ENCODE measurements at places on chromosomes 5 and 9.

DNA sequence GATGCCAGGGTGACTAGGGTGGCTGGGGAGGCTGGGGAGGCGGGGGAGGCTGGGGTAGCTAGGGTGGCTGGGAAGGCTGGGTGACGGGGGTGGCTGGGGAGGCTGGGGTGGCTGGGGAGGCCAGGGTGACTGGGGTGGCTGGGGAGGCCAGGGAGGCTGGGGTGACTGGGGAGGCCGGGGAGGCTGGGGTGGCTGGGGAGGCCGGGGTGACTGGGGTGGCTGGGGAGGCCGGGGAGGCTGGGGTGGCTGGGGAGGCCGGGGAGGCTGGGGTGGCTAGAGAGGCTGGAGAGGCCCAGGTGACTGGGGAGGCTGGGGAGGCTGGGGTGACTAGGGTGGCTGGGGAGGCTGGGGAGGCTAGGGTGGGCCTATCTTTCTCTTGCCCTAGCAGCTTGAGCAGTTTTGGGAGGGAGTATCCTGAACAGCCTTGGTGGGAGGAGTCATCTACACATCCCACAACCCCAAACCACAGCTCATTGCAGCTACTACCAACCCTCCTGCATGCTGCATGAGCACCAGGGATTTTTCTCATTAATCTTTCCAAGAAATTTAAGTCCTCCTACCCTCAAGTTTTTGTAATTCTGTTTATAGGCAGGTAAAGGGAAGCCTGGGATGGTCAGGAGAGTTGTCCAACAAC is 203.2 kb upstream of the IRX1 start:
- no peak for DNase-seq

DNA sequence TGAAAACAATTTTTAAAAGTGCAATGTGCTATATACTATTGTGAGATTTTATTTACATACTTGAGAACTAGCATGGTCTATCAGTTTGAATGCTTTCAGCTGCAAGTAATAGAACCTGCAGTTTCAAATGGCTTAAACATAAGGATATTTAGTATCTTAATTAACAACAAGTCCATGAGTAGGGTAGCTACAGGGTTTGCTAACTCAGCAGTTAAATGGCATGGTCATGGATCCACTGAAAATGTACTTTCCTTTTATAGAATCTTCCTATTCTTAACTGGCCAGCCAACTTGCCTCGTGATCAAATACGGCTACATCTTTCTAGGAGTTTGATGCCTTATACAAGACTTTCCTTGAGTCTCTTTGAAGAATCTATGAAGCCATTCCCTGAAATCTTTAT is 452.8 kb upstream of the SEMA6A start:
- no peak for DNase-seq

- DNase-seq: no peak
These were observed 225.7 kb downstream of the CACNA1B start for GRCh38 chr9:138103111-138103848.

DNA sequence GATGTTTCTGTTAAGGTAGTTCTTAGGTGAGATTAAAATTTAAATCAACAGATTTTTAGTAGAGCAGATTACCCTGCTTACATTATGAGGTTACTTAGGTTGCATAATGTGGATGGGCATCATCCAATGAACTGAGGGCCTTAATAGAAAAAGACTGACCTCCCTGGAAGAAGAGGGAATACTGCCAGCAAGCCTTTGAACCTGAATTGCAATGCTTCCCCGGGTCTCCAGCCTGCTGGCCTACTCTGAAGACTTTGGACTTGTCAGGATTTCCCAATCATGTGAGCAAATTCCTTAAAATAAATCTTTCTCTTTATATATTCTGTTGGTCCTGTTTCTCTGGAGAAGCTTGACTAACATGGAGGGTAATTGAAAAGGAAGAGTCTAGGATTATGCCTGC is 542.1 kb upstream of the ARRDC3 start:
- DNase-seq: no peak

GRCh38 chr5:87127426-87127825 is 140.3 kb upstream of the RASA1 start:
- no peak for DNase-seq

DNA sequence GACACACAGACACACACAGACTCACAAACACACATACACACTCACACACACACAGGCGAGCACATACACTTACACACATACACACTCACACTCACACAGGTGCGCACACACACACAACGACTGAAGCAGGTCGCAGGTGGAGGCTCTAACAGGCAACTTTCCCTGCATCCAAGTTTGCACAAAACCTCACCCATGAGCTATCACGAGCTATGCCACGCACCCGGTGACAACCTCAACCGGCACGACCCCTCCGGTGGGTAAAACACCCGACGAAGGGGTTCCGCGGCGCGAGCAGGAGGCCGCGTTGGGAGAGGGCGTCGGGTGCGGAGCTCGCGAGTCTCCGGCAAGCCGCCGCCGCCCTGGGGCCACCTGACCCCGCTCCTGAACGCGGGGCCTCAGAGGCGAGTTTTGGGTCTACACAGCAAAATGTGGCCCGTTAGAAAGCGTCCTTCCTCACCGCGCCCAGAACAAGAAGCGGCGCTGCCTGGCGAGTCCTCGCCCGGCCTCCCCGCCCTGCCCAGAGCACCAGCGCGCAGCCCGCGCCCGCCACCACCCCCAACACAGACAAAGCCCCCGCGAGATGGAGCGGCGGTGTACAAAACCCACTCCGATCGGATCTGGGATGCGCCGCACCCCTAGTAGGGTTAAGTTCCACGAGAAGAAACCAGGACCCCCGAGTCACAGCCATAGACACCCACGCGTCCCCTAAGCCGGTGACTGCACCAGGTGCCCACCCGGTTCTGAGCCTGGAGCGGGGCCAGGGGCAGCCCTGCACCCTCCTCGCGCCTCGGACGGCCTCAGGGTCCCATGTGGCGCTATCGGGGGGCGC is 665 bp downstream of the SLC6A3 start:
- no peak for DNase-seq

GRCh38 chr5:102762562-102763227 is 7.6 kb downstream of the PAM start:
- no peak for DNase-seq

DNA sequence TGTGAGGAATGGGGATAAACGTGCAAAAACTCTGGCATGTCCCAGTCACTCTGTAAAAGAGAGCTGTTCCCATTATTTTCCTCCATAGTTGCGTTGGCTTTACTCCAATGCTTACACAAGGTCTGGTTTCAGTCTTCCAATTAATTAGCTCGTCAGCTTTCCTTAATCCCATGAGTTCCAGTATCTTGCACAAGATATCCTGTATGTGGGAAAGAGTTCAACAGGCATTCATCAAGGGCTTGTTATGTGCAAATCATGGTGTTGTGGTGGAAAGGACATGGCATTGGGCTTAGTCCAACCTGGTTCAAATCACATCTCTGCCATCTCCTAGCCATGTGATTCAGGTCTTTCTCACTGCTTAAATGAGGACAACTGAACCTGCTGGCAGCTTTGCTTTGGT is 77.5 kb upstream of the PANK3 start:
- no peak for DNase-seq

GRCh38 chr5:86526811-86527348 is 90.9 kb upstream of the COX7C start:
- DNase-seq: no peak

DNA sequence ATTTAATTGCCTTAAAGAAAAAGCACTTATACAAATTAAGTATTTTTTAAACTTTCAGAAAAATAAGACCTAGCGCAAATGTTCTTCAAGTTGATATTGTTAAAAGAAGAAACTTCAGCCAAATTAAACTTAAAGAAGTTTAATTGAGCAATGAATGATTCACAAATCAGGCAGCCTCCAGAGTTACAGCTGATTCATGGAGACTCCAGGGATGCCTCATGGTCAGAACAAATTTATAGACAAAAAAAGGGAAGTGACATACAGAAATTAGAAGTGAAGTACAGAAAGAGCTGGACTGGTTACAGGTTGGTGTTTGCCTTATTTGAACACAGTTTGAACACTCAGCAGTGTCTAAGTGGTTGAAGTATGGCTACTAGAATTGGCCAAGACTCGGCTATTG is 60.3 kb downstream of the CDKN2A start:
- DNase-seq: no peak

DNA sequence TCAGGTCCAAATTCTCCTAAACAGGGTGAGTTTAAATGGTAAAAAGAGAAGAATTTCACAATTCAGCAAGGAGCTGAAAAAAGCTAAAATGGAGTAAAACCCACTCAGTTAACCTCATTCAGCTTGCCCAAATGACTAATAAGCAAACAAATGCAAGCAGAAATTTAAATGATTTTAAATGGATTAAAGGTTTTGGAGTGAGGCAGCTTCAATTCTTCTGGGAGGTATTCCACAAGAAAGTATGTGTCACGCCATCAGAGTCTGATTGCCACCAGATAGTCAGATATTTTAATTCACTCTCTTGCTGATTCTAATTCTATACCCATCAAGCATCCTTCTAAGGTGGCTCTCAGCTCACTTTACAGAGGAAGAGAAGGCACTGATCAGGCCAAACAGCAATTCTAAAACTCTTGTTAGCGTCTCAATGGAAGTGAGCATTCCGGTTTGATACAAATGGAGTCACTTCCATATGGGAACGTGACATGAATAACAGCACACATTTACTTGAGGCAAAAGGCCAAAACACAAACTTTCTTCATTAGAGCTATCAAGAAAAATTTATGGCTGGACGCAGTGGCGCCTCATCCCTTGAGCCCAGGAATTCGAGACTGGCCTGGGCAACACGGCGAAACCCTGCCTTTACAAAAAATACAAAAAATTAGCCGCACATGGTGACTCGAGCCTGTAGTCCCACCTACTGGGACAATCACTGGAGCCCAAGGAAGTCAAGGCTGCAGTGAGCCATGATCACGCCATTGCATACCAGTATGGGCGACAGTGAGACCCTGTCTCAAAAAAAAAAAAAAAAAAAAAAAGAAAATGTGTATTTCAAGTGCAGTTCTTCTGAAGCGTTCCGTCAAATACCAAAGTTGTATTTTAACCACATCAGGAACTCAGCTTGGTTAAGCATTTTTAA is 2.0 kb downstream of the CLK4 start:
- DNase-seq: no peak

- no peak for DNase-seq
These were observed 20.4 kb downstream of the ANKS6 start for GRCh38 chr9:98775831-98776441.

DNA sequence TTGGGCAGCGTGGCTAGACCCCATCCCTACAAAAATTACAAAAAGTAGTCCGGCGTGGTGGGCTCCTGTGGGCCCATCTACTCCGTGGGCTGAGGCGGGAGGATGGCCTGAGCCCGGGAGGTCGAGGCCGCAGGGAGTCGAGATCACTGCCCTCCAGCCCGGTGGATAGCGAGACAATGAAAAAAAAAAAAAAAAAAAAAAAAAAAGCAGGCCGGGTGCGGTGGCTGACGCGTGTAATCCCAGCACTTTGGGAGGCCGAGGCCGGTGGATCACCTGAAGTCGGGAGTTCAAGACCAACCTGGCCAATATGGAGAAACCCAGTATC is 110.5 kb upstream of the LPCAT1 start:
- DNase-seq: no peak

DNA sequence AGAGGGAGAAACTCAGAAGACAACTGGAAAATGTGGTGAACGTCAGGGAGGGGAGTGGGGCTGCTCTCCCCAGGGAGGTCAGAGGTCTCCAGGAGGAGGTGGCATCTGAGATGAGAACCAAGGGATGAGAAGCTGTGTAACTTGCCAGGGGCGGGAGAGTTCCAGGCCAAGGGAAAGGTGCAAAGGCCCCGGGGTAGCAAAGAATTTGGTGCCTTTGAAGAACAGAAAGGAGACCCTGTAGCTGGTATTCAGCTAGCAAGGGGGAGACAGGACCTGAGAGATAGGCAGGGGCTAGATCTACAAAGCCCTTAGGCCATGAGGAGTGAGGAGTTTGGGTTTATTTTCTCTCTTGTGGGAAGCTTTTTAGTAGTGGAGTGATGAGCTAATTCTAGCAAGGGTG is 3.3 kb downstream of the DNM1 start:
- no peak for DNase-seq

DNA sequence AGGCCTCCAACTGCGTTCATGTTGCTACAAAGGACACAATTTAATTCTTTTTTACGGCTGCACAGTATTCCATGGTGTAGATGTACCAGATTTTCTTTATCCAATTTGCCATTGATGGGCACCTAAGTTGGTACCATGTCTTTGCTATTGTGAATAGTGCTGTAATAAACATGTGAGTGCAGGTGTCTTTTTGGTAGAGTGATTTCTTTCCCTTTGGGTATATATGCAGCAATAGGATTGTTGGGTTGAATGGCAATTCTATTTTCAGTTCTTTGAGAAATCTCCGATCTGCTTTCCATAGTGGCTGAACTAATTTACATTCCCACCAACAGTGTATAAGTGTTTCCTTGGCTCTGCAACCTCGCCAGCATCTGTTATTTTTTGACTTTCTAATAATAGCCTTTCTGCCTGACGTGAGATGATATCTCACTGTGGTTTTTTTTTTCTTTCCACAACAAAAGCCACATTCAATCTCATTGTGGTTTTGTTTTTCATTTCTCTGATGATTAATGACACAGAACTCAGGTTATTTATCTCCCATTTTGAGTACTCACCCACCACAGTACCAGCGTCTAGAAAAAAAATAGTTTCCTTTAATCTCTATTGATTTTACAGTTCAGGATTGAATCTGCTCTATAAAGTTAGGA is 21.9 kb downstream of the ARRDC3 start:
- no peak for DNase-seq

DNA sequence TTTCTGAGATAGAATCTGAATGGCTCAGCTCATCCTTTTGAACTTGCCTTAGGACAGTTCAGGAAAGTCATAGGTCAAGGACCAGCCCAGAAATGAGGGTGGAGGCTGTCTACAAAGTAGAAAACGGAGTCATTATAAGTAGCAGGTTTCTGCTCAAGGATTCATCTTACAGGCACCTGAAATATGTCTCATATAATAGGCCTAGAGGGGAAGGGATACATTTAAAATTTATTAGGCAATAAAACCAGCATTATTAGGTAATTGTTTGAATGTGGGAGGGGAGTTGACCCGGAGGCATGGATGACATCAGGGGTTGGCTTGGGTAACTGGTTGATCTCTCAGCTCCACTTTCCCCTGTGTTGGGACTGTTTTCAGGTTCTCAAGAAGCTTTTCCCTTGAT is 11.9 kb upstream of the GALNT10 start:
- no peak for DNase-seq

GRCh38 chr5:96297867-96298266 is 135.2 kb downstream of the PCSK1 start:
- no peak for DNase-seq

DNA sequence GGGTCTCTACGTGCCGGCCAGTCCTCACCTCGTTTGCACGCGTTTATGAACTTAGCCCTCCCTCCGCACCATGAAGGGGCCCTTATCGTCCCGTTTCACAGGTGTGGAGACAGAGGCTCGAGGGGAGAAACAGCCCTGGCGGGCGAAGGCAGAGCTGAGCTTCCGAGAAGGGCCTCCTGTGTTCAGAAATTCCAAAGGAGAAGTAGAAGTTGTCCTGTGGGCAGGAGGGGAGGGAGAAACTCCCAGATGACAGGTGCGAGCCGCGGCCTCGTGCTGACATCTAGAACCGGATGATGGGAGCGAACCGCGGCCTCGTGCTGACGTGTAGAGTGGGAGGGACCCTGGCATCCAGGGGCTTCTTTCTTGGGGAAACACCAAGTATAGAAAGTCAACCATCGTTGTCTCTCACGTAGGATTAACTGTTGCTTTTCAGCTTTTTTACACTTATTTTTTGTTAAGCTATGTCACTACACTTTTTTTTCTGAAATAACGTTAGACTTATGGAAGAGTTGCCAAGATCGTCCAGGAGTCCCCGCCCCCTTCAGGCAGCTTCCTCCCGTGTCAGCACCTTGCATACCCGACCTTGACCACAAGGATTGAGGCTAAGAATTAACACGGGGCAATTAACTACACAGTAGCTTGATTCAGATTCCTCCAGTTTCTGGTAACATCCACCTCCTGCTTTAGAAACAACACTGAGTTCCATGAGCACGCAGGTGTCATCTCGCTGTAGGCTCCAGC is 42.8 kb upstream of the NKD2 start:
- no peak for DNase-seq
